ENCODE measurements at places on chromosomes 12 and 14. TPM values are rescaled to one million over a fixed set of nuclear protein-coding genes. Genes with fewer than 3 reads are reported as not detected.

DNA sequence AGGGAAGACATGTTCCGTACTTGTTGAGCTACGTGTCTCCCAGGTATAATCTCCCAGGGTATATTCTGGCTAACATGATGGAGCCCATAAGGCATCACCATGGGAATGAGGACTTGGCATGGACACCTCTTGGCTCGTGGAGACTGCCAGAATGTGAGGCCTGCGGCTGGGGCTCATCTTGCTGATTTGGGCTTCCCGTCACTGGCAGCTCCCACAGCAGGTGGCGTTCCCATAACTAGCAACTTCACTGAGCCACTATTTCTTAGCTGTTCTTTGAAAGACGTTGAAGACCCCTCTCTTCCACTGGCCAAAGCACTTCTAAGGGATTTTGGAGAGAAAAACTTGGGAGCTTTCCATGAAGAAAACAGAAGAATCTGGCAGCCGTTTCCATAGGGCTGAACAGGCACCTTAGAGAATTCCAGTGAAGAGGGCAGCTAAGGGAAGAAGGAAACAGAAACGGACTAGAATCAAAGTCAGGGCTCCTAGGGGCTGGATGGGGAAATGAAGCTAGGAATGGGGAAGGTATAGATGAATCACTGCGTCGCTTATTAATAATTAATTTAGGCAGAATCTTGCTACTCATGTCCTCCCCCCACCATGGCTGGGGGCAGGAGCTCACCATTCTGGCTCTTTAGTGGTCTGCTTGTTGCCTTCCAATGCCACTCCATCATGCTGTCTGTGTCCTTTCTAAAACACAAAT is 39.7 kb upstream of the FOS start:
- DNase-seq: no peak

DNA sequence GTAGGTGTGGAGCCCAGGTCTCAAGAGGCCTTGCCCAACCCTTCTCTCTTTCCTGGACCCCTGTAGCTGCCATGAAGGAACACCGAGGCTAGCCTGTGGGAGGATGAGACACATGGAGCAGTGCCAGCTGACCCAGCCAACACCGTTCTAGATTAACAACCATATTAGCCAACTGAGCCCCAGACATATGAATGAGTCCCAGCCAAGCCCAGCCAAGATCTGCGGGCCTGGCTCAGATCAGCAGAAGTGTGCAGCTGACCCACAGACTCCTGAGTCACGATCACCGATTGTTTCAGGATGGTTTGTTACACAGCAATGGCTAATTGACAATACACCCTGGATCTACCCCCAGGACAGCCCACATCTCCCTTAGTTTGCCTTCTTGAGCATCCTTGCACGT is 82.1 kb downstream of the NTF3 start:
- DNase-seq: no peak

The BBOF1 gene
- 3.8 TPM for total RNA-seq

The HOXC4 gene
- total RNA-seq: 2.8 TPM

GRCh38 chr14:36365766-36366165 is 45.3 kb upstream of the MBIP start:
- DNase-seq: no peak

- DNase-seq: no peak
These were observed 72.8 kb downstream of the PITPNM2 start for GRCh38 chr12:123078120-123078465.

- DNase-seq: no peak
These were observed 183.4 kb upstream of the NRXN3 start for GRCh38 chr14:77986773-77987172.

GRCh38 chr12:3718100-3718499 is 34.8 kb downstream of the CRACR2A start:
- DNase-seq: no peak

GRCh38 chr12:116217045-116217735 is 60.3 kb downstream of the MED13L start:
- no peak for DNase-seq

DNA sequence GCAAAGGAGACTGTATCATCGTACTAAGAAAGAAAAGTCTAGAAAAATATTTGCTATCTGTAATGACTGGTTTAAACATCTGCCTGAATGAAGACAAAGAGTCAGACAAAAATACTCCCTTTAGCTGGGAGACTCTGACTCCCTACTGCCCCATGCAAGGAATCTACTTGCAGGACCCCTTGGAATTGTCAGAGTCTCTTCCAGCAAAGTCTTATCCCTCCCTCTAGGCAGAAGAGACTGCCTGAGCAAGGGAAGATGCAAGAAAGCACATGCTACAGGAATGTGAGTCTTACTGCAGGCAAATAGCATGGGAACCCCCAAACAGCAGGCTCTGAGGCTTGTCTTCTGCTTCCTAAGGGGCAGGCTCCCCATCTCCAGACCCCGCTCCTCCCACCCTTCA is 154.0 kb downstream of the KCNA5 start:
- DNase-seq: no peak

GRCh38 chr14:100777818-100778525 is 47.9 kb upstream of the MEG3 start:
- no peak for DNase-seq

DNA sequence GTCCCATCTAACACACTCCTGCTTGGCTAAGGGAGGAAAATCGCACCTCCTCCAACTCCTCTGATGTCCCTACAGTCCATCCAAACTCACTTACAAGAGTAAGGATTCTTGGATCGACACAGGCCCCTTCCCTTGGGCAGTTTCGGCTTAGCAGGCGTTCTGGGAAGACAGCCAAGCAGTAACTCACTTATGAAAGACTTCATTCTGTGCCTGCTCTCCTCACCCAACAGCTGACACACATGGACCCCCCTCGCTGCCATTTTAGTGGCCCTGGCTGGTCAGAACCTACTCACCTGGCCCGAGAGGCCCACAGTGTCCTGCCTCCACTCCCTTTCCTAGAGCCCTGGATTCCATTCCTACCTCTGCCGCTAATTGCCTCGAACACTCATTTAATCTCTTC is 52.3 kb upstream of the BCL2L14 start:
- no peak for DNase-seq

DNA sequence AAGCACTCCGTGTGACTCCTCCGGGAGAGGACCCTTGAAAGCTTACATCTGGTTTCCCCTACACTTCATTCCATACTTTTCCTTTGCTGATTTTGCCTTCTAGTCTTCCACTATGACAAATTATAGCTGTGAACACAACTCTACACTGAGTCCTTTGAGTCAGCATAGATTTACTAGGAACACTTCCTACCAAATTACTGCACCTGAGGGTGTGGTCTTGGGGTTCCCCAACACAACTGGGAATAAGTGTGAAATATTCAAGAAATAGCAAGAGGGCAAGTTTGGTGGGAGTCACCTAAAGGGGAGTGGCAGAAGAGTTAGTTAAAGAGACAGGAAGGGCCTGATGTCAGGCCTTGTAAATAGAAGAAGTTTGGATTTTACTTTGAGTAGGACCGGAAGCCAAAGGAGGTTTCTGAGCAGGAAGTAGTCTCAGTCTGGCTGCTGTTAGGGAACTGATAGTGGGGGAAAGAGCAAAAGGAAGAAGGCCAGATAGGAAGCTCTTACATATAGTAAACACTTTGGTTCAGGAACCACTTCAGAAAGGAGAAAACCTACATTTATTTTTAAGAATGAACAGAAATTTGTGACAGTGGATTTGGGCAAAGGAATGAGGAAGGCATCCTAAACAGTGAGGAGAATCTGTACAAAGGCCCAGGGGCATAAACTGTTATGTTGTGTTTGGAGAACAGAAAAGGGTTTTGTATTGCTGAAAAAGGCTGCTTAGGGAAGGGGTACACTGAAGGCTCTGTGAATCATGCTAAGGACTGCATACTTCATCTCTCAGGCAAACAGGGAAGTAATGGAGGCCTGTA is 14.2 kb downstream of the SEL1L start:
- no peak for DNase-seq

DNA sequence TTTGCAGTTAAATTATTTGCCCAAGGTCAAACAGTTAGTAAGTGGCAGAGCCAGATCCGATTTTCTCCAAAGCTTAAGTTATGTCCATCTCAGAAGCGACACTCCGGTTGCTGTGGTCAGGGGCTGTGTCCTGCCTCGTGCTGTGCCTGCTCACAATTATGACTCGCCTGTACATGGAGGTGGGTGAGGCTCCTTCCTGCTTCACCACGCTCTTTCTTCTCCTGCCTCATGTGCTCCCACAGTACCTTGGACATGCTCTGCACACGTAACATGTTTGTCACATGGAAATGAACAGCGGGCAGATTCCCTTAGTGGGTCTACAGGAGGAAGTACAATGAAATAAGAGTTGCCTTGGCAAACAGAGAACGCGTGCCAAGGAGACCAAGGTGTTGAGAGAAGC is 62.2 kb upstream of the CCND2 start:
- no peak for DNase-seq

- DNase-seq: no peak
These were observed 30.1 kb upstream of the RESF1 start for GRCh38 chr12:31929027-31929526.

The GPX2 gene
- not detected for total RNA-seq

GRCh38 chr12:62659453-62660295 is 193.0 kb downstream of the MON2 start:
- DNase-seq: no peak

DNA sequence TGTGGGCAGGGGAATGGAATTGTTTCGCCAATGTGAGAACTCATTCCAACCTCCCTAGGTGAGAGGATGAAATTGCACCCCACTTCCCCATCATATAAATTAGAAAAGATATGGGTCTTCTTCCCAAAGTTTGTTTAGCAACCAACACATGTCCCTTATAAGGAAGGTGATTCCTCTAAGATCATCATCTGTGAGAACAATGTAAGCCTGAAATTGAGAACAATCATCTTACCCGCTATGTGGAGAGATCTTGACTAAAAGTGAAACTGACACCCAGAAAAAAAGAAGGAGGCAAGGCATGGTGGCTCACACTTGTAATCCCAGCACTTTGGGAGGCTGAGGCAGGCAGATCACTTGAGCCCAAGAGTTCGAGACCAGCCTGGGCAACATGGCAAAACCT is 173.2 kb upstream of the HMGA2 start:
- no peak for DNase-seq

The CAPZA3 gene
- total RNA-seq: not detected

The KRT71 gene
- total RNA-seq: not detected

- no peak for DNase-seq
These were observed 51.8 kb downstream of the PRIMA1 start for GRCh38 chr14:93736378-93737014.
